ENCODE measurements at places on chromosomes 4 and X.
A peak's percentile ranks its signal among the peaks of the same experiment; 100 is the strongest.

DNA sequence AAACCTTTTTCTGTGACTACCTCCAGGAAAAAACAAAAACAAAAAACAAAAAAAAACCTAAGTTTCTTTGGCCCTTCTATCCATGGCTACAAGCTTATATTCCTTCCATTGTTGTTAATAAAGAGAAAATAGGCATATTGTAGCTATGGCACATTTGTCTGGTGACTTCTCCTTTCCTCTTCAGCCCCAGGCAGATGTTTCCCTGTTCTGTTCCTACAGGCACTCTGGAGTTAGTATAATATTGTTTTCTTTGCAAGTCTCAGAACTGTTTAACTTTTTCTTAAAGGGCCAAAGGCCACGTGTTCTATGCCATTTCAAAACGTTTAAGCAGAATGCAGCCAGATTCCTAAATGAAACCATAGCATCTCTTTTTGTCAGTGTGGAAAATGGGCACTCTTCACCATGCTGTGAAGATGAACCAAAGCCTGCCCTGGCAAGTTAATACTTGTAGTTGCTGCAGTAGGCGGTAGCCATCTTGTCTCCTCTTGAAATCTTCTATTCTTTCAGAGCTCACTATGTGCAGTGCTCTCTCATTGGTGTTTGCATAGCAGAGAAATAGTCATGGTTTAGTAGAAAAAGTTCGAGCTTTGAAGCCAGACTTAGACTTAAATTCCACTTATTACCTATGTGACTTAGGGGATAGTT lies 44.8 kb upstream of the MTMR1 start:
- no peak for DNase-seq

- DNase-seq: no peak
These were observed 79.6 kb downstream of the SMIM20 start for GRCh38 chr4:25993395-25994185.

DNA sequence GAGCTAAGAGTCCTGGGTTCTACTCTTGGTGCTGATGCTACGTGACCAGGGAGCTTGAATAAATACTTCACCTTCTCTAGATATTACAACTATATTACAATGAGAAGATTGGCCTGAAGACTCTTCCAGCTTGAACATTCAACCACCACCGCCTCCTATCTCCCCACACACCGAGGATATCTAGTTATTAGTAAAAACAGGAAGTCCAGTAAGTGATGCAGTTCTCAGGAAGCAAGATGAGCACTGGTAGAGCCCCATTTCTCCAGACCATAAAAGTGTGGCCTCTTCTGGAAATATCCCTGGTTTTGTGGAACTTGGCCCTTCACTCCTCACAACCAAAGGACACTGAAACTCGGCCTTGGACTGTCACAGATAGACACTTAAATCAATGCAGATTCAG lies 18.5 kb downstream of the PJA1 start:
- DNase-seq: no peak

DNA sequence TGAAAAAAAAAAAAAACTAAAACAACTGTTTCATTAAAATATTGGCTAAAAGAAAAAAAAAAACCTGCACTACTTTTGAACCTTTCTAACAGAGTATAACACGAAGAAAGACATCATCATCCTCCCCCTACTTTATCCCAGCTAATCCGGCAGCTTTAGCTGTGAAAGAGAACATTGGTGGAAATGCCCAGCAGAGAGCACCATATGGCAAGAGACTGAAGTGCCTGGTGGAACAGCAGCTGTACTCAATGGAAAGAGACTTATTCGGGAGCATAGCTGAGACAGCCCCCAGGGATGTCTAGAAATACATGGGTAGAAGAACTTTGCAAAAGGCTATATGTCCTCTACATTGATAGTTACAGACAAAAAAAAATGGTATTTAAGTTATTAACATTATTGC lies 30.3 kb downstream of the STPG2 start:
- DNase-seq: peak; percentile 30

GRCh38 chr4:4666187-4666586 lies 124.3 kb upstream of the STX18 start:
- no peak for DNase-seq

- no peak for DNase-seq
These were observed 2.0 kb downstream of the TMEM165 start for GRCh38 chr4:55397520-55398321.
